ENCODE measurements at places on chromosomes 1 and 21.

DNA sequence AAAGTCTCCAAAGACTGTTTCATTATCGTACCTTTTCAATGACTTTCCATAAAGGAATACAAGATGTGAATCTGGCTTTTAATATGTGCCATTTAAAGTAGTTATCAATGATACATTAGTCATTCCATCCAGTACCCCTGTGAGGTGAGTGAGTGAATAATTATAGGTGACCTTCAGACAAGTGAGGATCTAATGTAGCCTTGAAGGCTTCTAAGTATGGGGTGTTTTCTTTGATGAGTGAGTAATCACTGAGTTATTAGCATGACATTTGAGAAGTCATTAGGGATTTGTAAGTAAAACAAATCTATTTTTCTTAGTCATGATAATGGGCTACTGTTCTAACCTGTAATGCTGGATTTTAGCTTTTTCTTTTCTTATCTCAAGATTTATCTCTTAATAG lies 831.4 kb downstream of the ADGRL2 start:
- DNase-seq: no peak

GRCh38 chr1:31470794-31471315 lies 57.8 kb downstream of the SERINC2 start:
- DNase-seq: no peak

DNA sequence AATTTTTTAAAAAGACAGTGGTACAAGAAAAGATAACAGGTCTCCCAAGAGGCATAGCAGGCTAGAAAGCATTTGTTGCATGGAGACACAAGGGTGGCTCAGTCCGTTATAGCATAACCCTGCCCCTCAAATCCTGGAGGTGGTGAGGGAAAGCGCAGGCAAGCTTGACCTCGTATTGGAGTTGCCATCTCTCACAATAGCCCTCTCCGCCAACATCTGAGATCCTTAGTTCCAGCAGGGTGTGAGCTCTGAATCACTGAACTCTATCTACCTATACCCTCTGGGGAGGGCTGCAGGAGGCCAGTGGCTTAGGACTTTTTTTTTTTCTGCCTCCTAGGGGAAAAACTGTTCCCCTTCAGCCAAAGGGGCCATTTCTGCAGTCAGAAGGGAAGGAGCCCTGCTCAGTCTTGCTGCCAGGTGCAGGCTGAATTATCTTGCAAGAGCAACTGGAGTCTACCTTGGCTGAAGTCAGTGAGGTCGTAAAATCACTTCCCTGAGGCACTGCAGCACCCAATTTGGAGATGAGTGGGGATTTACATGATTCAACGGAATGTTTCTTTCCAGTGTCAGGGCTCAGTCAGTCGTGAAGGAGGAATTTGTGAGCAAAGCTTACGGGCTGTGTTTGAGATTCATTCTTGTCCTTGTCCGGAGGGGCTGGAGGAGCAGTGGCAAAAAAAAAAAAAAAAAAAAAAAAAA lies 17.2 kb upstream of the C8A start:
- peak; percentile 20 for DNase-seq

DNA sequence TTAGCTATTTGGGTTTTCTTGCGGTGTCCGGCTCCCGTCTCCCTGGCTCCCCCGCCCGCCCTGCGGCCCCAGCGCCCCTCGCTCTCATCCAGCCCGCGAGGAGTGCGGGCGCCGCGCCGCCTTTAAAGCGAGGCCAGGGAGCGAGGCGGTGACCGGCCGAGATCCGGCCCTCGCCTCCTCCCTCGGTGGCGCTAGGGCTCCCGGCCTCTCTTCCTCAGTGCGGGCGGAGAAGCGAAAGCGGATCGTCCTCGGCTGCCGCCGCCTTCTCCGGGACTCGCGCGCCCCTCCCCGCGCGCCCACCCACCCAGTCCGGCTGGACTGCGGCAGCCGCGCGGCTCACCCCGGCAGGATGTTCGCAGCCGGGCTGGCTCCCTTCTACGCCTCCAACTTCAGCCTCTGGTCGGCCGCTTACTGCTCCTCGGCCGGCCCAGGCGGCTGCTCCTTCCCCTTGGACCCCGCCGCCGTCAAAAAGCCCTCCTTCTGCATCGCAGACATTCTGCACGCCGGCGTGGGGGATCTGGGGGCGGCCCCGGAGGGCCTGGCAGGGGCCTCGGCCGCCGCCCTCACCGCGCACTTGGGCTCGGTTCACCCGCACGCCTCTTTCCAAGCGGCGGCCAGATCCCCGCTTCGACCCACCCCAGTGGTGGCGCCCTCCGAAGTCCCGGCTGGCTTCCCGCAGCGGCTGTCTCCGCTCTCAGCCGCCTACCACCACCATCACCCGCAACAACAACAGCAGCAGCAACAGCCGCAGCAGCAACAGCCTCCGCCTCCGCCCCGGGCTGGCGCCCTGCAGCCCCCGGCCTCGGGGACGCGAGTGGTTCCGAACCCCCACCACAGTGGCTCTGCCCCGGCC lies 492 bp downstream of the HLX start:
- no peak for DNase-seq

GRCh38 chr1:177897998-177898654 lies 71.7 kb downstream of the SEC16B start:
- no peak for DNase-seq

DNA sequence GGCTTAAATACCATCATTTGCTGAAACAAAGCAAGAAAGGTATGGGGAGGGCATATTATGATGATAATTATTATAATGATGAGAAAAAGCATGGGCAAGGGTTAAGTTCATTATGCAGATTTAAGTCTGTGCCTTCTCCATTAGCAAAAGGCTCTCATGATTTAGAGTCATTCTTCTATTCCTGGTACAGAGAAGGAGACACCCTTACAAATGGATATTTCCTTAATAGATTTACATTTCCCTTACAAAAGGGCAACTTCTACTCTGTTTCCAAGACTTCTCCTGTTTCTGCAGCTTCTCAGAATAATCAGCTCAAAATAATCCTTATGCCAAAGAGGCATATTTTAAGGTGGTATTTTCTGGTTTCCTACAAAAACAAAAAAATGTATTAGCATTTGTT lies 121.1 kb upstream of the CAMK1G start:
- no peak for DNase-seq

- DNase-seq: no peak
These were observed 202.6 kb downstream of the APP start for GRCh38 chr21:25967901-25968438.

DNA sequence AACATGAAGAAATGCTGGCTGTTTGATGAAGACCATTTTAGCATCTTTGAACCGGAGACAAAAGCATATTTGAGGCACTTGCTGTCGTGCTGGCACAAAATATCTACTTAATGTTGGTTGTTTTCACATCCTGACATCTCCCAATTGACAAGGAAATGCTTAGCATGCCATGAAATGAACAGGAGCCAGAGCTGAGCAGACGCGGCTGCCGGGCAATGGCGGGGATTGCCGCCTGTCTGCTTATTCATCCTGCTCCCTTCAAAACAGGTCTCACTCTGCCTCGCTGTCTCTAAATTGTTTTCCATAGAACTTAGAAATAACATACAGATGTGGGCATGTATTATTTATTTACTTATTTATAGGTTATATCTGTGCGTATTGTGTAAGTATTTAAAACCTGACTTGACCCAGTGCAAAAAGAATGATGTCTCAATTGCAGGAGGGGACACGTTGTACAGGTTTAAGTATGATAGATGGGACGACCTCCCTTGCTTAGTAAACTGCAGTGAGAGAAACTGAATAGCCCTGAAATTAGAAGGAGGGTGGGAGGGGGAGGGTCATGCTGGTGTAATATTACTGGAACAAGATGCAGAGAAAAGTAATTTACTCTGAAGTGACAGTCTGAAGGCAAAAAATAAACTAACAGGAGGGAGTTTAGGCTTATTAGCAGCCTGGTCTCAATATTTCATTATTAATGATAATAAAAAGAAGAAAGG lies 590.4 kb upstream of the PLXNA2 start:
- no peak for DNase-seq

GRCh38 chr1:23370709-23371584 lies 1.3 kb upstream of the ZNF436 start:
- no peak for DNase-seq

- DNase-seq: no peak
These were observed 15.1 kb downstream of the KIAA1614 start for GRCh38 chr1:180927841-180928240.

- no peak for DNase-seq
These were observed 16.0 kb downstream of the TRIM62 start for GRCh38 chr1:33165809-33166208.
